ENCODE measurements at places on chromosomes 2 and 18. TPM values are rescaled to one million over a fixed set of nuclear protein-coding genes. Genes with fewer than 3 reads are reported as not detected.

- DNase-seq = no peak
These were observed 35.0 kb downstream of the CYP27C1 start for GRCh38 chr2:127185093-127185492.

DNA sequence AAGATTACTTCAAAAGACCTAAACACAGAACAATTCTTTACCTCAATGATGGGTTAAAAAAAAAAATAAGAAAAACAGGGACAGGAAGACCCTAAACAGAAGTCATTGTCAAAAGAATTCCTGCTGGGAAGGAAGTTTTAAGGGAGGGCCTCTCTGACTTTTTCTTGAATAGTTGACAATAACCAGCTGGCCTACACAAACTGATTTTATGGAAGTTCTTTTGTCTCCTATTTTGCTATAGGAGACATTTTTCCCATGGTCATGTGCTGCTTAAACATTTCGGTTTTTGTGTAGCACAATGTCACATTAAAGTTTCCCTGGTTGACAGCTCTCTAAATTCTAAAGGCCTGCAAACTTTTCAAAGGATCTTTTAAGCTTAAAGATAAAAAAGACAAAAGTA lies 55.3 kb downstream of the RFTN2 start:
- DNase-seq = no peak

- DNase-seq = no peak
These were observed 3.0 kb downstream of the EN1 start for GRCh38 chr2:118844261-118845004.

- DNase-seq = no peak
These were observed 32.8 kb downstream of the AOX1 start for GRCh38 chr2:200618590-200619021.

GRCh38 chr2:59910166-59910565 lies 643.3 kb downstream of the BCL11A start:
- no peak for DNase-seq

Gene CCDC74B
- polyA plus RNA-seq = not detected

Gene ITPRIPL1
- 2.0 TPM for polyA plus RNA-seq

Gene SERPINB8
- polyA plus RNA-seq = 32.2 TPM

Gene ZNF397
- polyA plus RNA-seq = 8.7 TPM
